Activated T-cell treated with anti-CD3 and anti-CD28 coated beads for 24 hours (primary cell): ENCODE measurements at places on chromosomes 4 and X.

DNA sequence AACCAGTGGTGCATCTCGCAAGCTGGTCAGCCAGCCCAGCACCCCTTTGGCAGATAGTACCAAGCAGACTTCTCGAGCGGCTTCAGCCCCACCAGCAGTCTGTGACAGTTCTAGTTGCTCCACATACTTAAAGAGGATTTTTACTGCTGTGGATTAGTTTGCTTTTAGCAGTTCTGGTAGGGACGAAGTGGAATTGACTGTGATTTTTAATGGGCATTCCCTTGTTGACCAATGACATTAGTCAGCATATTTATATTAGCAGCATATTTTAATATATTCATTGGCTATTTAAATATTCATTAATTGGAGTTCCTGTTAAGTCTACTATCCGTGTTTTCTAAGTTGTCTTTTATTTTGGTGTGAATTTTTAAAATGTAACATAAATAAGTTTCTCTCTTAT is 500.9 kb upstream of the FAT1 start:
- DNase-seq, result no peak

GRCh38 chr4:38868059-38868960 is 704 bp downstream of the FAM114A1 start:
- no peak for DNase-seq

DNA sequence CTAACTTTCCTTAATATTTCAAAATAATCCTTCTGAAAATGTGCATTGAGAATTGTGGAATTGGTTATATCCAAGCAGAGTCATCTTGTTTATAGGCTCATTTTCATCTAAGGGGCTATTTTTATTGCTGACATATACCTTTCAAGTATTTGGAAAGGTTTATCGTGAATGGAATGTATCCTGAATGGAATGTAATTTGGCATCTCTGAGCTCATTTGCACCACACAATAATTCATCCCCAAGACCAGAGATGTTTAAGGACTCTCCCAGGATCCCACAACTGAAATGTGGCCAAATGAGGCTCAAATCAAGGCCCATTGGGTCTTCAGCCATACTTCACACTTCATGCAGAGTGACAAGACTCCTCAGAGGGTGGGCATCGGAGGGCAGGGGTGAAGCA is 7.5 kb upstream of the SETD7 start:
- no peak for DNase-seq

DNA sequence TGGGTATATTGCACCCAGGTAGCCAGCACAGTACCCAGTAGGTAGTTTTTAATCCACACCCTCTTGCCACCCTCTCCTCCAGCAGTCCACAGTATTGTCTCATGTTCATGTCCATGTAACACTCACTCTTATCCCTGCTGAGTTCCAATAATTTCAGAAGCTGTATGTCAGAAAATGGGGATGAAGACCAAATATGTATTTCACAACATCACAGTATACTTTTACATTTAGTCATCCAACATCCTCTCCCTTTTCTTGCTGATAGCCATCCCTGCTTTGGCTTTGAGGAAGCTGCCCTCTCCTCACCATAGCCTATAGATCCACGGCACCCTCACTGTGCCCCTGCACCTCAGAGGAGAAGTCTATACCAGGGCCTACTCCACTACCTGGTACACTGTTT is 126.0 kb upstream of the LDB2 start:
- DNase-seq, result no peak

- no peak for DNase-seq
Observed at GRCh38 chr4:176031922-176032321, 33.7 kb upstream of the WDR17 start.

GRCh38 chr4:180832073-180832472 is 1411.1 kb upstream of the TENM3 start:
- DNase-seq, result no peak

DNA sequence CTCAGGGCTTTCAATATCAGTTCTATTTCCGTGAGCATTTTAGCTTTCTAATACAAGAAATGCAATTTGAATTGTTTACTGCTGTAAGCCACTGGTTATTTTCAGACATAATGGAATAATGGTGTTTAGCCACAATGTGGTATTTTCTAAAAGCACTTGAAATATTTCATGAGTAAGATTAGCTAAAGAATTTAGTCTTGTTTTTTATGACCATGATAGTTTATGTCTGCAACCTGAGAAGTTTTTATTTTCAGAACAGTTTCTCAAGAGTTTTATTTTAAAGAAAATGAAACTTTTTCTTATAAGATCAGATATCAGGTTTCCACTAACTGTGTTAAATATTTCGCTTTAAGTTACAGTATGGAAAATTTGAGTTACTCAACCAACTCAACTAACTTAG is 60.2 kb downstream of the SLIT2 start:
- no peak for DNase-seq

DNA sequence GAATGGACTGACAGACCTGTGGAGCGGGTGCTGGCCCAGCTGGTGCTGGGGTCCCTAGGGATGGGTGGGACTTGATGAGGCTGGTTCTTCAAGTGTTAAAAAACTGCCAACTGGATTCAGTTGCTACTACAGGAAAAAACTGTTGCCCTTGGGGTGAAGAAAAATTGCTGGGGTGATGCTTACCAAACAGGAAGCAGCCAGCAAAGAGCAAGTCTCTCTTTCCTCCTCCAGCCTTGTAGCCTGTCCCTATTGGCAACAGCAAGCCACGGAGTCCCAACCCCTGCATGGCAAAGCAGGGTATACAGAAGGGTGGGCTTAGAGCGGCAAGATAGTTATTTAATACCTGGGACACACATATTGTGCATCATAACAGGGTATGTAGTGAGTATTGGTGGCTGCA is 60.1 kb upstream of the ATP8A1 start:
- DNase-seq, result no peak

GRCh38 chr4:6441202-6441582 is 31.2 kb downstream of the PPP2R2C start:
- DNase-seq, result no peak

DNA sequence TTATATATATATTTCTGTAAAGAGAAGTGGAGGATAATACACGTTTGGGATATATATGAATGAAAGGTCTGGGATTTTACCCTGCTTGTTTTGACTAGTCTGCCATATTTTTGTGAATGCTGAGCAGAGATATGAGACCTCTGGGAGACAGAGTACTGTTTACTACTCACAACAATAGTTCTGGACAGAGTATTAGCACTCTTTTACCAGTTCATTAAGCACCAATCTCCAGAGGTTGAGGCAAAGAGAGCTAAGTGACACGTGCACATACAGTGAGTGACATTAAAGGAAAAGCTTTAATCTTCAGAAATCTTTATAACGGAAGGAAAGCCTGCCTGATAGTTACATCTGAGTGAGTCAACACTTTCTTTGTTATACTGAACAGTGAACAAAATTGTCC is 1452.7 kb upstream of the TENM3 start:
- no peak for DNase-seq

- DNase-seq, result no peak
Observed at GRCh38 chr4:182207830-182208396, 35.3 kb upstream of the TENM3 start.

DNA sequence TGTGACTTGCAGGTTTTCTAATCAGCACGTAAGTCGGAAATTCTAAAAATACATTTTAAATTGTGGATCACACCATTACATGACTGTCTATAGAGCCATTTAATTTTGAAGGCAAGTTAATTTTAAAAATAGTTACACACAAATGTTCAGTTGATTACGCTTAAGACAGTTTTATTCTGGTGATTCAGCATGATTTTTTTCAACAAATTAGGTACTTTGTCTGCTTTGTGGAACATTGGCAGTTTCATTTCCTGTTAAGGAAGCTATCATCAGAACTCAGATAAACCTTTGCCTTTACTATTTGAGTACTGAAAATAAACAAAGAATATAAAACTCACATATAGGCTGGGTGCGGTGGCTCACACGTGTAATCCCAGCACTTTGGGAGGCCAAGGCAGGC is 19.5 kb downstream of the SAT1 start:
- no peak for DNase-seq

GRCh38 chr4:4248029-4248884 is at the start of gene TMEM128:
Gene TMEM128 (minus strand): TSS chr4:4248223. CDS start chr4:4248202, 21 bp downstream.
- DNase-seq, result peak; percentile 89

DNA sequence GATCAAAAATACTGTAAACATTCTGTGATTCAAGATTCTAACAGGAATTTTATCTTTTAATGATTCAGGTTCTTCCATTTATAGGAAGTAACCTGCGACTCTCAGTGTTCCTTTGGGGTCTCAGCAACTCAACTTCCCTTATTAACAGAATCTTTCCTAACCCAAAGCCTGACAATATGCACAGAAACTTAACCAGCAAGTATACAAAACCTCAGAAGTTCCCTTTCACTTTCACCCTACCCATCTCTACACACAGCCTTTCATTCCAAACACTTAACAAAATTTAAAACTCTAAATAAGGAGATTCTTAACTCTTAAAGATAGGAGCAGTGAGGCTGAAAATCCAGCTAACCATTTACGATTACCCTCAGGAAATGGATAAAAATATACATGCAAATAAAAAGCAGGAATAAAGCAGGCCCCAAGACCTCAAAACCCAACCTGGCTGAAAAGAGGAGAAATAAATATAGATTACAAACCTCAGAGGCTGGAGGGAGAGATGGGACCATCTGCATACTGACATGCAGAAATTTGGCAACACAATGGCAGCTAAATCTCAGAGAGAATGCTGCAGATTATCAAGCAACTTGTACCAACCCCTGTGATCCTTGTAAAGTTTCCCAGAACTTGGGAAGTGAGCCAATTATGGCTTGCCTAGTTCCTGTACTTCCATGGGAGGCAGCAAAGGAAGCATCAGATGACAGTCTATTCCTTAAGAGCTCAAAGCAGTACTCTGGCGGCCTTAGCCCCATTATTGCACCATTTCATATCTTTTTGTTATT is 101.0 kb downstream of the ATP11C start:
- DNase-seq, result no peak

GRCh38 chrX:21056622-21057021 is 317.6 kb upstream of the CNKSR2 start:
- no peak for DNase-seq

DNA sequence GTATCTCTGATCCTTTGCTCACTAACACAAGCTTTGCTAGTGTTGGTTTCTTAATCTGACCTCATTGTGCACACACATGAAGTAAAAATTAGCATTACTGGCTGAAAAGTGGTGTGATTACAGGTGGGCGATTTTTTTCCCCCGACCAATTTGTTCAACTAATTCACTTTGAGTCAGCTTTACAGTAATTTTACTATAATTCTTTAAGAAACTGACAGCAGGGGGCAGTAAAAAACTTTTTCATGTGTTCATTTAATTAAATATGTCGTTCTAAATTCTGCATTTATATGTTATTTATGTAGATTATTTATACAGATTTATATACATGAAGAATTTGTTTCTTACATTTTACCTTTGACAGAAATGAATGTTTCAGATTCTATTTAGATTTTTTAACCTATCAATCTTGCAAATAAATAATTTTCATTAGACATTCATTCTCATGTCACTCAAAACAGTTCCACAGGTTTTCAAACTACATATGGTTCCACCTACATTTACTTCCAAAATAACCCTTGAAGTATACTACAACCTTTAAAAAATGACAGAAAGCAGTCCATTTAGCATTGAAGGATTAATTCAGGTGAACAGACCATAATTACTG is 17.5 kb downstream of the PALLD start:
- DNase-seq, result no peak

- no peak for DNase-seq
Observed at GRCh38 chr4:2080429-2081300, 21.5 kb downstream of the NAT8L start.

GRCh38 chrX:30702736-30703135 is 49.5 kb downstream of the GK start:
- DNase-seq, result no peak

DNA sequence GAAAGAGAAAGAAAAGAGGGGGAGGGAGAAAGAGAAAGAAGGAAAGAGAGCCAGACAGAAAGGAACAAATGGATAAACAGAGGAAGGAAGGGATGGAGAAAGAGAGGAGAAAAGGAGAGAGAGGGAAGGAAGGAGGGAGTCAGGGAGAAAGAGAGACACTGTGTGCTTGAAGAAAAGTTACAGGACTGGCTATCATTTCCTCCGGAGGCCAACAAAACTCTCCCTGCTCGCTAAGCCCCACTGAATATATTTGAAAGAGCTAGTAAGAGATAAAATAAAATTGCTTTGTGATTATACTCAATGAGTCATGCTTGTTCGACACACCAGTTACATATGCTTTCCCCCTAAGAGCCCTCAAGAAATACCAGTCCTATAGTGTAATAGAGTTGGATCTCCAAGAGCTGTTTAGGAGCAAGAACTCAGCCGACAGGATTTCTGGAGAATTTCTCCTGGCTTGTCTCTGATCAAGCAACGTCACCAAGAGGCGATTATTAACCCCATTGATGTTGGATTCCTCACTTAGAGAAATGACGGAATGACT is 102.2 kb downstream of the MXRA5 start:
- DNase-seq, result no peak

- no peak for DNase-seq
Observed at GRCh38 chr4:108959491-108959890, 196.6 kb upstream of the ETNPPL start.
